Naive thymus-derived CD4-positive, alpha-beta T cell (primary cell): ENCODE measurements at places on chromosomes 3 and 15.

GRCh38 chr3:124172816-124173215 lies 180.9 kb upstream of the ROPN1 start:
- DNase-seq = no peak

- no peak for DNase-seq
These were observed 358.3 kb downstream of the NEK10 start for GRCh38 chr3:27010834-27011233.

GRCh38 chr3:128823631-128824030 lies 55.8 kb upstream of the ACAD9 start:
- no peak for DNase-seq

DNA sequence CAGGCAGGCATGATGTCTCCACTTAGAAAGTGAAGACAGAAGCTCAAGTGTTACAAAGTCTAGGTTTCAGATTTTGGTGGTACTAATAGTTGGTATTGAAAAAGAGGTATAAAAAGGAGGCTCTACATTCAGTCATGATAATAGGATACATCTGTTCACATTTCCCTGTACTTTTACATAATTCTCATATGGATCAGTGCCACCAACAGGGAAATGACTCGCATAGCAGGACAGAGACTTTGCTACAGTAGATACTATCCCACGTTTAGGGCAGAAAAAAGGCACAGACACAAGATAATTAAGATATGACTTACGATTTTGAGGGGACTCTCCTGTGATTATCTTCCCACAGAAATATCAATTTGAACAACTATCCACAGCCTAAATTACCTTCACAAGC lies 1062.9 kb upstream of the EPHA6 start:
- no peak for DNase-seq

- DNase-seq = no peak
These were observed 3.1 kb upstream of the FAM240A start for GRCh38 chr3:46609212-46609721.

DNA sequence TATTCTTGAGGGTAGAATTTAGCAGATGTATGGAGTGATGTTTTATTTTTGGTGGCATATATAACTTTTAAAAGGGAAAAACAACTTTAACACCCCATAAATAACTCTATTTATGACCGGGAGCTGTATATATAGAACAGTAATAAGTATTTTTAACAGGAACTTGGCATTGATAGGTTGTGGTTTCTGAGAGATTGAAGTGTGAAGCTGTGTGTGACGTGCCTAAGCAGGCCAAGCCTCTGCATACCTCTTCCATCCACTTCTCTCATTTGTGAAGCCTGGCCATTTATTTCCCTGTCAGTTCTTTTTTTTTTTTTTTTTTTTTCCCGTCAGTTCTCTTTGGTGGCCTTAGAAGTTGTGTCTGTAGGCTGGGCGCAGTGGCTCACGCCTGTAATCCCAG lies 23.0 kb downstream of the RBM5 start:
- DNase-seq = no peak

- DNase-seq = no peak
These were observed 161.4 kb upstream of the IQSEC1 start for GRCh38 chr3:13234666-13235065.

DNA sequence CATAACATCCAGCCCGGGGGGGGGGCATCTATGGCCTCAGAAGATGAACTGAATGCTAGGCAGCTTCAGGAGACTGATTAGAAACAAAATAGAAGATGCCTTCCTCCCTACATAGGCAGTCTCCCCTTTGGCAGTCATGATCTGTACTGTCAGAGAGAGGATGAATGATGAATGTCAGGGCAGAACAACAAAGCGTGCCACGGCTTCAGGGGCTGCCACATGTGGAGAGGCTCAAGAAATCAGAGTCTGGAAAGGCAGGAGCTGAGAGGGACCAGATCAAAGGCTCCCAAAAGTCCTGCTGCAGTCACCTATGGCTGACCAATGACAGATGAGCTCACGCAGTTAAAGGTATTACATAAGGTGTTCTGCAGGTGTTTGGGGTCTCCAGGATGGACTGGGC lies 180.4 kb downstream of the UACA start:
- DNase-seq = no peak

DNA sequence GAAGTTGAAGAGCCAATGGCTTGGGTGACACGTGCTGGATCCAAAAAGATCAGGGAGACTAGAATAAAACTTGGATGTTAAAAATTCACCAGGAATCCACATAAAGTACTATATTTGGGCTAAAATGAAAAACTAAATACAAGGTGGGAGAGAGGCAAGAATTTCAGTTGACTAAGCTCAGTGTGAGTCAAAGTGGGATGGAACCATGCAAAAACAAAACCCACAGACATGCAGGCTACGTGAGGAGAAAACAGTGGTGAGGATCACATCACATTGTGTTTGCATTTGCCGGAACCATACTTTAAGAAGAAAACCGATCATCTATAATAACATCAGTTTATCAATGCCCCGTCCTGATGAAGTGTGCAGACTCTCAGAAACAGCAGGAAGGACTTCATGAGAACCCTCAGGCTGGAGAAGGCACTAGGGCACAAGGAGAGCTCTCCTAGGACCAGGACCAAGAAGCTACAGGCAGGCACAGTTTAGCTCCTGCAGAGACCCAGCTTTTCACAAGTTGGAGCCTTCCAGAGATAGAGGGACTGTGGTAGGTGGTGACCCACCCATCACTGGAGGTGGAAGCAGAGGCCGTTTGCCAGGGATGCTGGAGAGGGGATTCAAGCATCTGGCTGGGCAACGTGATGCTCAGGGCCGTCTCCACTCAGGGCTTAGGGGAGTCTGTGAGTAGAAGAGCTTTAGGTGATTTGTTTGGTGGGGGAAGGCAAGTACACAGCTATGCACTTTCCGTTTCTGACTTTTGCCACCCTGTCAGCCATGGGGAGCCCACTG lies 29.0 kb upstream of the NR2E3 start:
- no peak for DNase-seq

GRCh38 chr3:138429665-138430064 lies 4.8 kb upstream of the ESYT3 start:
- DNase-seq = no peak

DNA sequence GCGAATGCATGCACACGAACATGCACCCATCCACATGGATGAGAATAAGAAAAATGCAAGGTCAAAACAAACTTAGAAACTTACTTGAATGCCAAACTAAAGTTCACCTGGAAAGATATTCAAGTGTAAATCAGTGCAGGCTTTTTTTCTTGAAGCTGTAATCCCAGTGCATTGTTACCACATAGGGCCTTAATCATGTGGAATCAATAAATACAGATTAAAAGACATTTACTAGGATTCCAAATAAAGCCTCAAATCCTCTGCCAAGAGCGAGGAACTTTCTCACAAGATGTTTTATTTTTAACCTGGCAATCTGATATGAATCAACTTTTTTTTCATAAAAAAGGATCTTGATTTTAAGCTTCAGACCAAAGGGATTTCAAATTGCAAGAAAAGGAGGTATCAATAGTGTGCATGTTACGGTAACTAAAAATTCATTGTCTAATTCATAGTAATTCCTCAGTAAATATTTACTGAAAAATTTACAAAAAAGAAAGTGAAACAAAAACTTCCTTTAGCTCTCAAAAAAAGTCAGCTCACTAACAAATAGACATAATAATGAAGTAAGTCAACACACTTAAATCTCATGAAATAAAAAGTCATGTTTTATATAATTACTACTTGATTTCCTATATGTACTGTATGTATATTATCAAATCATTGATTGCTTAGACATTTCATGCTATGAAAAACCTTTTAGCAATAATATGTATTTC lies 978.6 kb downstream of the PLOD2 start:
- DNase-seq = no peak

- no peak for DNase-seq
These were observed 352.0 kb upstream of the COL8A1 start for GRCh38 chr3:99286266-99286845.

- no peak for DNase-seq
These were observed 76.8 kb upstream of the HRH1 start for GRCh38 chr3:11077466-11077865.
